ENCODE measurements at places on chromosomes 6 and 20.

DNA sequence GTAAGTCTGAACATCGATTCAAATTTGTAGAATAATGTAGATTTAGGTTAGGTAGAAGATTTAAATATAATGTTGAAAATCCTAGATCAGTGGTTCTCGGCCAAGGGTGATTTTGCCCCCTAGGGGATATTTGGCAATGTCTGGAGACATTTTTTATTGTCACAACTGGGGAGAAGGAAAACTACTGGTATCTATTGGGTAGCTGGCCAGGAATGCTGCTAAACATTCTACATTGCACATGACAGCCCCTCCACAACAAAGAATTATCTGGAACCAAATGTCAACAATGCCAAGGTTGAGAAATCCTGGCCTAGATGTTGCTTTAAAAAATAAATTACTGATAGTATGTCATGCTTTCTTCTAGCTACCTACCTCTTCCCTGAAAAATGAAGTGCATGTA is 76.1 kb downstream of the HIVEP2 start:
- no peak for DNase-seq

GRCh38 chr6:24353861-24354260 is 4.0 kb downstream of the DCDC2 start:
- no peak for DNase-seq

- no peak for DNase-seq
These were observed 95.2 kb downstream of the PLEKHG1 start for GRCh38 chr6:150694889-150695288.

DNA sequence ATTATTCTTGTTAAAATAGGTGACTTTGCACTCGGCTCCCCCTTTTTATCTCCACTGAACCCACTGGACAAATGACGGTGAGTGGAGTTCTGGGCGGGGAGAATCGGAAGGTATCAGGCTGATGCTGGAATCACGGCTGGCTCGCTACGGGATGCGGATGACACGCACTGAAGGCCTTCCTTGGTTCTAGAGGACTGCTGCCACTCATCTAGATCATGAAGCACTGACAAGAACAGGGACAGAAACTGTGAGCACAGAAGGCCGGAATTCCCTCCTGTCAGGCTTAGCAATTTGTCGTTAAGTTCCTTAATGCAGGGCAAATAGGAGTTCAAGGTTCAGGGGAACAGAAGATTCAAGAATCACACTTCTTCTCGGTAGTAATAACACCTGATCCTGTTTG is 89.9 kb upstream of the MPC1 start:
- DNase-seq = no peak

DNA sequence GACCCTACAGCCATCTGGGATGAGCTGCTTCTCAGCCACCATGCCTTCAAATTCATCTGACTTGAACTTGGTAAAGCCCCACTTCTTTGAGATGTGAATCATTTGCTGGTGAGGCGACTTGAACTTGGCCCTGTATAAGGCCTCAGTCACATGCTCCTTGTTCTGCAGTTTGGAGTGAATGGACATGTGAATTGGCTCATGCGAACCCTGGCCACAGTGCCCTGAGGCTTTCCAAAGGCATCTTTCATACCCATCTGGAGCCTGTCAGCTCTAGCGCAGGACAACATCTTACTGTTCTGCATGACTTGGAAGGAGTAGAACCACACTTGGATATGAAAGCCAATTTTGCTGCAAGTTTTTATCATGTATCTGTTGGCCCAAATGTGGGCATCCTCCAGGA is 244.0 kb upstream of the FAM83B start:
- no peak for DNase-seq

GRCh38 chr20:5973172-5973571 is 22.7 kb downstream of the MCM8 start:
- no peak for DNase-seq

GRCh38 chr6:79048611-79049010 is 29.4 kb downstream of the PHIP start:
- DNase-seq = peak; percentile 3
